Glomerular endothelial cell (primary cell): ENCODE measurements at places on chromosomes 12 and 14.

DNA sequence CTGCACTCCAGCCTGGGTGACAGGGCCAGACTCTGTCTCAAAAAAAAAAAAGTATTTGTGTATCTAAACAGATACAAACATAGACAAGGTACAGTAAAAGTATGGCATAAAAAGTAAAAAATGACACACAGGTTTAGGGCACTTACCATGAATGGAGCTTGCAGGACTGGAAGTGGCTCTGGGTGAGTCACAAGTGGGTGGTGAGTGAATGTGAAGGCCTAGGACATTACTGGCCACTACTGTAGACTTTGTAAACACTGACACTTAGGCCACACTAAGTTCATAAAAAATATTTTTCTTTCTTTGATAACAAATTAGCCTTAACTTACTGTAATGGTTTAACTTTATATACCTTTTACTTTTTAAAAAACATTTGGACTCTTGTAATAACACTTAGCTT is 38.0 kb upstream of the EIF5 start:
- DNase-seq, result no peak

DNA sequence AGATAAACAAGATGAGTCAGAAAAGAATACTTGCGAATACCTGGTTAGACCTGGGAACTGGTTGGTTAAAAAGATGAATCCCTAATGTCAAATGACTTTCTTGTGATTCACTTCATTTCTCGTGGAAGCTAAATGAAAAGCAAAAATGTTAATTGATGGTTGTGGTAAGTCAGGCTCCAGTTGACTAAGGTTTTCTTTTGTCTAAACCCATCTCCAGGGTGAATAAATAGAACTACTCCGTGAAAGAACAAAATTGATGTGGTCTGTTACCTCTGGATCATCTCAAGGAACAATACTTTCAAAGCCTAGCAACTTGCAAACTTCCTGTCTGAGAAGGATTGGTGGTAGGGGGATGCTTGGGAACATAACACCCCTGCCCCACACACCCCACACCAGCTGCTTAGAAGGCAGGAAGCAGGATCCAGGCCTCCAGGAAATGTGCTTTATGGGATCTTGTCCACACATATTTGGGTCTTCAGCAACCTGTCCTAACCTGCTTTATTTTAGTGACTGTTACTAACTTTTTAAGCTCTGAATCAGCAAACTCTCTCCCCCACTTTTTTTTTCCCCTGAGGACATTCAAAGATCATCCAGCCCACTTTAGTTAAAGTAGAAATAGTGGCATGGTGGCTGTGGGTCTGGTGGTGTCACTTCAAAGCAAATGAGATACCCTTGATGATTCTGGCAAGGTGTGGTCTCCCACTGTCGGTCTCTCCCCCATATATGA is 60.4 kb upstream of the PTHLH start:
- no peak for DNase-seq

DNA sequence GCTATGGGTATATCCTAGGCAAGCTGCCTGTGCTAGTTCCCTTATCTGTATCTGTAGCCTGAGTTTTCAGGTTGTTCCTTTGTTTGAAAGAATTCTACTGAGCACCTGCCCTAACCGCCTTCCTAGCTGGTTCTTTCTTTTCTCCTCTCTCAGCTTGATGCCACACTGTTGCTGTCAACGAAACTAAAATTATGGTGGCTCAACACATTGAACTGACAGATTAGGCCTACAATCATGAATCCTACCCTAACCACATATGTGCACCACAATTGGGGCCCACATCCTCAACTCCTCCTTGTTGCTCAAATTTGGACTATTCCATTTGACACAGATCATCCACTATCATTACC is 36.2 kb upstream of the RESF1 start:
- DNase-seq, result no peak

- no peak for DNase-seq
Observed at GRCh38 chr14:19743256-19743655, at the start of gene OR4Q3. TSS of gene OR4Q3 (plus strand) at chr14:19743571.

DNA sequence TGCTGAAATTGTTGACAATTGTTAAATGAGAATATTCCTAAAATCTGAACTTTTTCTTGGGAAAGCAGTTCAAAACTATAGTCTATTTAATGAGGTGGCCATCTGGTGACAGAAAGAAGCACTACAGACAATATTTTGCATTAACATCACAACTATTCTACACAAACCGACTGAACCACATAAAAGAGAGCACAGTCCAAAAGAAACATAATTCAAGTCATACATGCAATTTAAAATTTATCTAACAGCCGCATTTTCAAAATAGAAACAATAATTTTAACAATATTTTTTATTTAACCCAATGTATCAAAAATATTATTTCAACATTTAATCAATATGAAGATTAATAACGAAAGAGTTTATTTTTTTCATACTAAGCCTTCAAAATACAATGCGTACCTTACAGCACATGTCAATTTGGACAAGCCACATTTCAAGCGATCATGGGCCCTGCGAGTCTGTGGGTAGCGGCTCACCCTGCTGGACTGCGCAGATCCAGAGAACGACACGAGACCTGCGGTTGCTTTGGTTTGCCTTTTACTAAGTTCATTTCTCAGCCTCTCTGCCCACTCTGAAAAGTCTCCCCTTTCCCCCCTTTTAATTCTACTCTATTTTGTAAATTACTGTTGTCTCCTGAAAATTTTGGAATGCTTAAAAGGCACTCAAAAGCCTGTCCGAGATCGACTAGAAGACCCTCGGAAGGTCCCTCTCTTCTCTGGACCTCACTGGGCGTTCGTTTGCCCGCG is 947 bp upstream of the LRRC9 start:
- no peak for DNase-seq

DNA sequence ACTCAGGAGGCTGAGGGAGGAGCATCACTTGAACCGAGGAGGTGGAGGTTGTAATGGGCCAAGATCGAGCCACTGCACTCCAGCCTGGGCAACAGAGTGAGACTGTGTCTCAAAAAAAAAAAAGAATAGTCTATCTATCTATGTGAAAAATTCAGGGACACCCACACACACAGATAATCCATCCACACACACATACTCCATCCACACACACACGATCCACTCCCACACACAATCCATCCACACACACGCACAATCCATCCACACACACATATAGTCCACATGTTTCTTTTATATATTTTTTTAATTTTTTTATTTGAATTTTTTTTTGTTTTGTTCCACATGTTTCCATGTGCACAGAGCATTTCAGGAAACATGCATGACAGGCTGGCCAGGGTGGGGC is 3.3 kb downstream of the SDS start:
- no peak for DNase-seq

- DNase-seq, result no peak
Observed at GRCh38 chr14:87084908-87085307, 908.1 kb downstream of the GALC start.

DNA sequence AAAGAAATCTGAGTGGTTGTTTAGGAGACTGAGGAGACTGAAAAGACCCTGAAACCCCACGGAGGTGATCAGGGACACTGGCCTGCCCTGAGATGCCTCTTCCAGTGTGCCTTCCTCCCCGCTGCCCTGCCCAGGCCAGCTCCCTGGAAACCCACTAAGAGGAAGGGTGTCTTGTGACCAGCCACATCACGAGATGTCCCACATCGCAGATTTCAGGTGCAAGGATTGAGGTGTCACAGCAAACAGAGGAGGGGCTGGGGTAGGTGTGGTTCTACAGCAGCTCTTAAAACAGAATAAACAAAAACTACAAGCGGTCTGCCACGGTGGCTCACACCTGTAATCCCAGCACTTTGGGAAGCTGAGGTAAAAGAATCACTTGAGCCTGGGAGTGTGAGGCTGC is 184.3 kb upstream of the C14orf180 start:
- no peak for DNase-seq
